ENCODE measurements at places on chromosomes 6 and 20.
A peak's percentile ranks its signal among the peaks of the same experiment; 100 is the strongest.

DNA sequence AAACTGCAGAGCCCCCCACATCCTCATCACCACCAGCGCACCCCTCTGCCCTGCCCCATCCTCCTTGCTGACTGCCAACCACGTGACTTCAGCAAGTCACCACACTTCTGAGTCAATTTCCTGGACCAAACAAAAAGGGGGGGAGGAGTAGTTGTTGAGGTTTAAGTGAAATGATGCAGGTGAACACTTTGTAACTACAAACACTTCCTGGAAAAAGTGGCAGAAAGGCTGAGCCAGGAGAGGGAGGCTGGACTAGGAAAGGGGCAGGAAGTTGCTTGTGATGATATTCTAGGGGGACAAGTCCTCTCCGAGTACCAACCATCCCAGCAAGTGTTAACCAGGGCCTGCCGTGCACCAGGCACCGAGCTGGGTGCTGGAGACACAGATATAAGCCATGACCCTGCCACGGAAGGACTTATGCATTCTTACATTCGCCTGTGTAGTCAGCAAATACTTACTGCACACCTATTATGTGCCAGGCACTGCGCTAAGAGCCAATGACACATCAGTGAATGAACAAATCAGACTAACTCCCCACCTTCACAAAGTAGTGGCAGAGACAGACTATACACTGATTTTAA is 67.3 kb downstream of the PREX1 start:
- DNase-seq, result peak; percentile 86

- no peak for DNase-seq
Measured at GRCh38 chr6:85449818-85450759, at the start of gene NT5E. TSS of gene NT5E (plus strand) at chr6:85450083. CDS start at chr6:85450140, 57 bp downstream.

DNA sequence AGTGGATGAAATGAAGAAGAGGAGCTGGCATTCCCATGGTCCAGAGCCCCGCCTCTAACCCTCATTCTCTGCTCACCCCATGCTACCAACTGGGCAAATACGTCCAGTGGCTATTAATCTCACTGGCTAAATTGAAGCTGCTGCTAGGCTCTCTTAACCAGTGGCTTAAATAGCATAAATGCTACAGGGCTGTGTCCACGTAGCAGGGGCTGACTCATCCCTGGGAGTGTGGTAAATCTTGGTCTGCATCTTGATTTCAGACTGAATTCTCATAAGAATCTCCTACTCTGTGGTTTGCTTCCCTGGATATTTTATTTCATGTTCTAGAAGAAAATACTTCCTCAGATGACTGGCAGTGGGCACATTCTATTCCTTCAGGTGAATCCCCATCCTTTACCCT is 193.1 kb upstream of the ARG1 start:
- no peak for DNase-seq

GRCh38 chr6:38997128-38997761 is 51.3 kb upstream of the GLP1R start:
- DNase-seq, result no peak

GRCh38 chr20:51017251-51017650 is 5.7 kb downstream of the KCNG1 start:
- no peak for DNase-seq

DNA sequence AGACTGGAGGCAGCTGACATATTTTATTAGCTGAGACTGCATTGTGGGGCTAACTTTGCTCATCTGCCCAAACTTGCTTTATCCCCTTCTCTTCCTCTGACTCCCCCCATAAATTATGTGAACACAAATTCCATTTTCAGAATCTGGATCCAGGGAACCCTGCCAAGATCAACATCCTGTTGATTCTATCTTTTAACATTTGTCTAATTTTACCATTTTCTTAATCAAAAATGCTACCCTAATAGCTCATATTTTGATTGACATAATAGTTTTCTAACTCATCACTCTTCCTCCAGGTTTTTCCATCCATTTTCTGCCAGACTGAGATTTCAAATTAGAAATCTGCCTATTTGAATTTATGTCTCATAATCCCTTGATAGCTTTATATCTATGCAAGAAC is 184.7 kb upstream of the PRSS16 start:
- DNase-seq, result no peak

GRCh38 chr6:5365436-5366195 is 104.3 kb downstream of the FARS2 start:
- no peak for DNase-seq

DNA sequence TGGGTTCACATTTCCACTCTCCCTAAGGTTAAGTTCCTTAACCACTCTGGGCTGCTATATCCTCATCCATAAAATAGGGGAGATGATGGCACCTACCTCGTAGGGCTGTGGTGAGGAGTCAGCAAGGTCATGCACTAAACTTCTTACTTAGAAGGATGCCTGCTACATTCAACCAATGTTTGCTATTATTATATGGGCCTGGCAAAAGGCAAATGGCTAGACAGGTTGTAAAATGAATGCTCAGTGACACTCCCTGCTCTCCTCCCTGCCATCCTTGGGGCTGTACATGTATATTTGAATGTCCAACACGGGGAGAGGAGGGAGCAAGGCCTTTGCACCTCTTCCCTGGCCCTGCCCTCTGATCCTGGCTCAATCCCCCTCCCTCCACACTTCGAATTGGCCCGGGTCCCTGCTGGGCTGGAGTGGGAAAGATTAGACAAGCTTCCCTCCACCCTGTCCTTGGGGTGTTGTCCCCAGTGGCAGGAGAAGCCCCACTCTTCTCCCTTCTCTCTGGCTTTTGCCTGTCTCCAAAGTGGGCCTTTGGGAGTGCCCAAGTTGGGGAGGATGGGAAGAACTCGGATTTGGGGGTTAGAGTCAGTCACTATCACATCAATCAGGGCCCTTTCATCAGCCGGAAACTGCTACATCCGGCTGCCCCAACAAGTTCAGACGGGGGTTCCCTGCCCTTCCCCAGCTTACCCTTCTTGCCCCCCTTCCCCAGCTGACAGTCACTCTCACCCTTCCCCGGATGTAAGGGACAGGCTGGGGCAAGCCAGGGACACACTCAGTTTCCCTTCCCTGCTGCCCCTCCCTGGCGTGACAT is 36.3 kb upstream of the VEGFA start:
- DNase-seq, result peak; percentile 75

DNA sequence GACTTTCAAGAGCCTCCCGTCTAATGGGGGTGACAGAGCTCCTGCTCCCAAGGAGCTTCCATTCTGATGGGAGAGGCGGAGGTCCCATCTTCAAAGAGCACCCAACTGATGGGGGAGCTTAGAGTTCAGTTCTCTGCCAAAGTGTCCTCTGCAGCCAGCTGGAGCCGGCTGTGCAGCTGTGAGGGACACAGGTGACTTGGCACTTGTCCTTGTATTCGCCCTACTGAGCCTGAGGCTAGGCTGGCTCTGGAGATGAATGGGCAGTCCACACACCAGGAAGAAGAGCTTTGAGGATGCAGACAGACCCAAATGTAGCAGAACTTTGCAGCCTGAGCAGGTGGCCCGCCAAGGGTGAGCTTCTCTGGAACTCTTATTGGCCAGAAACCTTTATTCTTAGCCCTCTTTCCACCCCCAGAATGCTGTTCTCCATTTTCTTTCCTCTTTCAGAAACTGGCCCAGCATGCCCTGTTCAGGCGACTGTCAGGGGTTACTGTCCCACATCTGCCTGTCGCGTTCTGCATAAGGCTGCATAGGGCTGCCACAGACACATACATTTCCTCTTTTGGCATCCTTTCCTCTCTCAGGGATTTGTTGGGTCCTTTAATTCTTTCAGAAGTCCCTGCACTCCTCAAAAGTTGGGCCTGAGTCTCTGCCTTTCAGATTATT is 108.7 kb upstream of the LRFN2 start:
- no peak for DNase-seq

GRCh38 chr6:169964486-169965180 is 213.2 kb downstream of the ERMARD start:
- no peak for DNase-seq

- DNase-seq, result peak; percentile 73
Measured at GRCh38 chr6:111939902-111940301, 66.7 kb upstream of the FYN start.

GRCh38 chr6:105795913-105796517 is 290.1 kb upstream of the PRDM1 start:
- DNase-seq, result no peak

GRCh38 chr6:113442040-113442439 is 415.1 kb upstream of the MARCKS start:
- DNase-seq, result no peak

DNA sequence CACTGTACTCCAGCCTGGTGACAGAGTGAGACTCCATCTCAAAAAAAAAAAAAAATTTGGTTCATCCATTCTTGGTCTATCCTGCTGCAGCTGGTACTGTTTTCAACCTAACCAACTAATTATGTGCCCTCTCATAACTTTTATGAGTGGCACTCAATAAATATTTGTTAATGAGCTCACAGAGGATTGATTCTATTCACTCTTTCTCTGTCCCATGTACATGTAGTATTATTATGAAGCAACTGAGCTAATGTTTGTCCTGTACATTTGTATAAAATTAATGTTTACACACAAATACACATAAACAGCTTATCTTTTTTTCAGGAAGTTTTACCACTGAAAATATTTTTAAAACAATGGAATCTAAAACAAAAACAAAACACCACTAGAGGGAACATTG is 10.1 kb downstream of the RIPOR2 start:
- DNase-seq, result no peak

DNA sequence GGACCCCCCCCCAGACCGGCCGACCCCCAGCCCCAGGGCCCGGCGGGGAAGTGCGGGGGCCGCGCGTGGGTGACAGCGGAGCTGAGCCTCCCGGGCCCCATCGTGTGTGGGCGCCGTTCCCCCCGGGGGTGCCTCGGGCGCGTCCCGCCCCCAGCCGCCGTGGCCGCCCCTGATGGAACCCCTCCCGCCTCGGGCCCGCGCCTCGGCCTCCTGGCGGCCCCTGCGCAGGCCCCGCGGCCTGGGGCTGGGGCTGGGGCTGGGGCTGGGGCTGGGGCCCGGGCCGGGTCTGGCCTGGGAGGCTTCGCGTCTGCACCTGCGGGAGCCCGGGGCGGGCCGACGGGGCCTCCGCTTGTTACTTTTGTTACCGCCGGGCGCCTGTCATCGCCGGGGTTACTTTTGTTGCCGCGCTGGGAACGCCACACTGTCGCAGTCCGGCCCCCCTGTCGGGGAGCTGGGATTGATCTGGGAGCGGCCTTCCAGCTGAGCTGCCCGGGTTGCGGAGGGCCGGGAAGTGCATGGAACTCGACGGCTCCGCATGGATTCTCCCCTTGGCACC is 598 bp downstream of the OGFR start:
- no peak for DNase-seq

- DNase-seq, result no peak
Measured at GRCh38 chr6:143939364-143939763, 68.7 kb downstream of the PLAGL1 start.

DNA sequence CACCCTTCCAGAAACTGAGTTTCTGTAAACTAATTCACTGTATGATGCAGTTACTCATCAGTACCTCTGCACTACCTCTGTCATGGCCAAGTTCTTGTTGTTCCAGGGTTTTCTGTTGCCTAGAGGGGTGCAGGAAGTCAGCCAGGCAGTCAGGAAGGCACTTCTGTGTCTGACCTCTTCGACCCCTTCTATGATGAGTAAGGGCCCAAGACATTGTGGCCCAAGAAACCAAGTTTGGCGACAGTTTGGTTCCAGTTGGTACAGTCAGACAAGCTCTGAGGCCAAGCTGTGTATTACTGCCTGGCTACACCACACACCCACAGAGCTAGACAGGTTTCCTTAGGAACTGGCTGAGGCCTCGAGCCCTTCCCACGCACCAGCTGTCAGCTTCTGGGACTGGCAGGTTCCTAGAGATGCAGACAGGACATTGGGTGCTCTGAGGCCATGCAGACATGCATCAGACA is 41.2 kb downstream of the TRAF3IP2 start:
- no peak for DNase-seq

DNA sequence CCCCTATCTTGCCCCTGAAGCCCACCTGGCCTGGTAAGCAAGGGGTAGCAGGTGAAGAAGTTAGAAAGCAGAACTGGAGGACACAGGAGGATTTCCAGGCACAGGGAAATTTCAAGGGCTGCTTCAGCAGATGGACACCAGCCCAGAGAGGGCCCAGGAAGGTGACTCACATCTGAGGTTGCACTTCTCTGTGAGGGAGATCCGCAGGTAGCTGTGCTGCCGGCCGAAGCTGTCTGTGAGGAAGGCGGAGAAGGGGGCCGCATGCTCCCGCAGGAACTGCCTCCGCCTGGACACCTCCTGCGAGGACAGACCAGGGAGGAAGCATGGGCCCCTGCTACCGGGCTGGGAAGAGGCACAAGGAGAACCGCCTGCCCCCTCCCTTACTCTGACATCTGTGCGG is 7.1 kb downstream of the MOCS1 start:
- no peak for DNase-seq

- no peak for DNase-seq
Measured at GRCh38 chr6:138555421-138555988, 56.2 kb upstream of the NHSL1 start.

DNA sequence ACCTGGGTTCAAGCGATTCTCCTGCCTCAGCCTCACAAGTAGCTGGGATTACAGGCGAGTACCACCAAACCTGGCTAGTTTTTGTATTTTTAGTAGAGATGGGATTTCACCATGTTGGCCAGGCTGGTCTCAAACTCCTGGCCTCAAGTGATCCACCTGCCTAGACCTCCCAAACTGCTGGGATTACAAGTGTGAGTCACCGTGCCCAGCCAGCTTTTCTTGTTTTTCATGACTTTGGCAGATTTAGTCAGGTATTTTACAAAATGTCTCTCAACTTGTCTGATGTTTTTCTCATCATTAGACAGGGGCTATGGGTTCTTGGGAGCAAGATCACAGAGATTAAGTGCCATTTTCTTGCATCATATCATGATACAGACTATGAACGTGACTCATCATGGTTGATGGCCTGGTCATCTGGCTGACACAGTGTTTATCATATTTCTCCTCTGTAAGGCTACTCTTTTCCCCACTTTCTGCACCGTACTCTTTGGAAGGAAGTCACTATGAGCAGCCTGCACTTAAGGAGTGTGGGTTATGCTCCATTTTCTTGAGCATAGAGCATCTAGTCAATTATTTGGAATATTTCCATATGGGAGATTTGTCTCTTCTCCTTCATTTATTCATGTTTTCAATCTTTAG is 67.8 kb downstream of the RNF182 start:
- DNase-seq, result no peak

All from CD14-positive monocyte (primary cell).